ENCODE measurements at places on chromosomes 12 and 14.

- DNase-seq = no peak
Measured at GRCh38 chr14:95227279-95227860, 70.0 kb upstream of the DICER1 start.

- DNase-seq = no peak
Measured at GRCh38 chr12:91990525-91990924, 155.1 kb downstream of the BTG1 start.

- no peak for DNase-seq
Measured at GRCh38 chr12:19799895-19800602, 360.8 kb downstream of the AEBP2 start.

GRCh38 chr14:99148861-99149610 lies 123.0 kb downstream of the BCL11B start:
- no peak for DNase-seq

Data from CD8-positive, alpha-beta memory T cell (primary cell).